Activated CD4-positive, CD25-positive, alpha-beta regulatory T cell treated with anti-CD3 and anti-CD28 coated beads, Interleukin-2, amount 50 U/mL, for 16 hours (primary cell): ENCODE measurements at places on chromosomes 1 and 21.

DNA sequence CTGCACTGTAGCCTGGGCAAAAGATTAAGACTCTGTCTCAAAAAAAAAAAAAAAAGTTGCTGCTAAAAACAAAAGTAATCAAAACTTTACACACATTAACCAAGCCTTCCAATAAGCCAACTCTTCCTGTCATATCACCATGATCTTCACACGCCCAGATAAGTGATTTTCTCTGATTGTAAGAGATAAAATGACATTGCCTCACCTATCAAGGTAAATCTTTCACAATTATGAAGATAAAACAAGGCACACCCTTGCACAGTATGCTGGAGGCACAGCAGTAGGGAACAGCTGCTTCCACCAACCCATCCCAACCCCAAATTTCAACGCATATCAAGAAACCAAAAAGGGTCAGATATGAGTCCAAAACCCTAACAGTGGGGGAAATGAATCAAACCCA, 8.8 kb upstream of the TIAM1 start:
- no peak for DNase-seq

- no peak for DNase-seq
Observed at GRCh38 chr1:203871114-203871880, 9.9 kb downstream of the SNRPE start.

DNA sequence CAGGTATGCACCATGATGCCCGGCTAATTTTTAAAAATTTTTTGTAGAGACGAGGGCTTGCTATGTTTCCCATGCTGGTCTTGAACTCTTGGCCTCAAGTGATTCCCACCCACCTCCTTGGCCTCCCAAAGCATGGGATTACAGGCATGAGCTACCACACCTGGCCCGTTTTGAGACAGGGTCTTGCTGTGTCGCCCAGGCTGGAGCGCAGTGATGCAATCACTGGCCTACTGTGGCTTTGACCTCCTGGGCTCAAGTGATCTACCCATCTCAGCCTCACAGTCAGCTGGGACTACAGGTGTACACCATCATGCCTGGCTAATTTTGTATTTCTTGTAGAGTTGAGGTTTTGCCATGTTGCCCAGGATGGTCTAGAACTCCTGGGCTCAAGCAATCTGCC, 7.5 kb upstream of the SH3D21 start:
- no peak for DNase-seq

- DNase-seq, result peak; percentile 42
Observed at GRCh38 chr1:178532392-178532791, 19.5 kb downstream of the TEX35 start.

GRCh38 chr1:53987880-53988279, 30.1 kb downstream of the LDLRAD1 start:
- DNase-seq, result no peak

- DNase-seq, result no peak
Observed at GRCh38 chr1:32870615-32871363, at the start of gene FNDC5. Gene FNDC5, minus strand, starts transcription at chr1:32870912.

GRCh38 chr1:46448109-46448911, 41.3 kb upstream of the DMBX1 start:
- DNase-seq, result no peak

GRCh38 chr1:85274969-85275453, 1.4 kb downstream of the BCL10 start:
- DNase-seq, result no peak

- DNase-seq, result no peak
Observed at GRCh38 chr21:42146821-42147220, 72.1 kb upstream of the ABCG1 start.

DNA sequence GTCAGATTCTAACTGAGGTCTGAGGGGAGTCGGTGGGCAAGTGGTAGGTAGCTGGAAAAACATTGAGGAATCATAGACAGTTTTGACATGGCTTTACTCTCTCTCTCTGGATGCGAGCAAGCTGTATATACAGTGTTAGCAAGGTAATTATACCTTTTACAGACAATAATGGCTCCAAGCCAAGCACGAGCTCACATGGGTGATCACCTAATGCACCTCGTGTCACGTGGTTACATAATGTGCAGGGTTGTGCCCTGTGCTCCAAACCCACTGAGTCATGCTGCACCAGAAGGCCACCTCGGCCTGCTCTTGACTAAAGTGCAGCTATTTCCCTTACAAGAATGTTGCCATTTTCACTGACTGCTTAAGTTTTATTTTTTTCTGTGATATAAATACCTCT, 7.6 kb upstream of the CLCA2 start:
- no peak for DNase-seq

- no peak for DNase-seq
Observed at GRCh38 chr1:223219846-223220610, 77.0 kb upstream of the TLR5 start.

- peak; percentile 65 for DNase-seq
Observed at GRCh38 chr21:44012474-44013379, 618 bp downstream of the TRAPPC10 start.

DNA sequence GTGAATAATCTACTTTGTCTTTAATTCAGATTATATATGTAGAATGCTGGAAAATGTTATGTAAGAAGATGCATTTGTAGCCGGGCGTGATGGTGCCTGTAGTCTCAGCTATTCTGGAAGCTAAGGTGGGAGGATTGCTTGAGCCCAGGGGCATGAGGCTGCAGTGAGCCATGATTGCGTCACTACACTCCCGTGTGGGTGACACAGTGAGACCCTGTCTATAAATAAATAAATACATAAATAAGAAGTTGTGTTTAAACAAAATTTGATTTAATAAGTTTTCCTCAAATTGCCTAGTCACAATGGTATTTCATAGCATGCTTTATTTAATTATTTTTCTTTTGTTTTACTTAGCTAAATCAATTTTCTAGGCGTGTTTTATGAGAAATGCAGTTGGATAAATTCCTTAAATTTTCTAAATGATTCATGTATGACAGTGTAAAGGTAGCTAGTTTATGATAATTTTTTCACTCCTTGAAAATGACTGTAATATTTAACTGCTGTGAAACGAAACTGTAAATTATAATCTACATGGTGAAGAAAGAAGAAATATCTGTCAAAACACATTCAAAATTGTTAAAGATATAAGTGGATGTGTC, 232.6 kb downstream of the SRGAP2C start:
- no peak for DNase-seq

DNA sequence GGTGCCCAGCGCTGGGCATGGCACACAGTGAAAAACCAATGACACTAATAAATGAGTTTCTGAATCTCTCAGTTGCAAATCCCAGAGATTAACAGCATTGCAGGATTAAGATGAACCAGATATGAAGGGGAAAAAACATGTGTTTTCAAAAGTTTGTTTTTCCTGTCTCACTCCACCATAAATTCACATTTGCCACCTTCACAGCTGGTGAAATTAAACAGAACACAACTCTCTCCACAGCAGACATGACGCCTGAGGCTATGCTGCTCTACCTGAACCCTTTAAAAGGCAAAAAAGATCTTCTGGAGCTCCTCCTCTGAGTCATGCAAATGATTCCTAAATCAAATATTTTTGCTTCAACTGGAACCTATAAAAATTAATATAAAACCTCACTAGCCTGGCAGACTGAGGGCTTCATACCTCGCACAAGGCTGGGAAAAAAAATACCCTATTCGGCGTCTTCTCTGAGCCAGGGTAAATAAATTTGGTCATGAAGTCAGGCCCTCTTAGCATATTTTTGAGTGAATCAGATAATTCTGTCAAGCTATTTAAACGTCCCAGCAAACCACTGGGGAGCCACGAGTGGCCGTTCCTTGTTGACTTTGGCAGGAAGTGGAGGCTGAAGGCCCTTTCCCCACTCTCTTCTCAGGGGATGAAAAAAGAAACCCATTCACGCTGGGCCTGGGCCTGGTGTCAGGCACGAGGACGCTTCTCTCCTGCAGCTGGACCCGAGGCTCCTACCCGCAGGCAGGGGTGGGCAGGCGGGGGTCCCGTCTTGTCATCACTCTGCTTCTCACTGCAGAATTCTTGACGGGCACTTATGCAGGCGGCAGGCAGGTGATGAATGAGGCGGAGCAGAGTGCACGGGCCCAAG, 53.0 kb downstream of the DMRTB1 start:
- DNase-seq, result no peak

- no peak for DNase-seq
Observed at GRCh38 chr1:116558140-116558549, 12.7 kb downstream of the CD58 start.

DNA sequence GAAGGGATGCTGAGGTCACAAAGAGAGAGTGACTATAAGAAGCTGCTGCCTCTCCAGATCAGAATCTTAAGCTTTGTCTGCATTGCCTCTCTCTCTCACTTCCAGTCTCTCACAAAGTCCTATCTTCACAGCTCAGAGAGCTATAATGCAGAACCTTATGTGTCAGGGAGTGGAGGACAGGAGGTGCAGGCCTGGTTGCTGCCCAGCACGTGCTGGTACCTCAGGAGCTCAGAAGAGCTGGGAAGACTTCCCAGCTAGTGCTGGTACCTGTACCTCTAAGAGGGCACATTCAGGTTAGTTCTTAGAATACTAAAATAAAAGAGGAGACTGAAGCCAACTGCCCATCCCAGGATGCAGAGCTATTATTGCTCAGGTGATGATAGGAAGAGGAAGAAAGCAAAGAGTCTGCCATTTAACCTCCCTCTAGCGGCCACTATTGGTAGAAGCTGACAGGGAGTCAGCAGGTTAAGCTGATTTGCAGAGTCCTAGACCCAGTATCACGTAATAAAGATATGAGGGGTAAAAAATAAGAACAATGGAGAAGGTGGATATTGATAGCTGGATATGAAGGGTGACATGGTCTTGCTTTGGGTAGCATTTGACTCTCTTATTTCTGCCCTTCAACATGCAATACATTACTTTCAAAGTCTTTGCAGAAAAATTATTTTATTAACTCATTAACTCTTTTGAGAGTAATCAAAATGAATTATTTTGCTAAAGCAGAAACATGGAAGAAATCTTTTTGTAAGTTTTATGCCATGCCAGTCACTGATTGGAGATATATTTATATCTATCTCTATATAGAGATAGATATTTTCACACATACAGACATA, 138.1 kb upstream of the HMCN1 start:
- DNase-seq, result peak; percentile 33

GRCh38 chr1:240342251-240342625, 250.6 kb downstream of the FMN2 start:
- no peak for DNase-seq

GRCh38 chr1:213070406-213070805, 19.4 kb downstream of the RPS6KC1 start:
- DNase-seq, result no peak

DNA sequence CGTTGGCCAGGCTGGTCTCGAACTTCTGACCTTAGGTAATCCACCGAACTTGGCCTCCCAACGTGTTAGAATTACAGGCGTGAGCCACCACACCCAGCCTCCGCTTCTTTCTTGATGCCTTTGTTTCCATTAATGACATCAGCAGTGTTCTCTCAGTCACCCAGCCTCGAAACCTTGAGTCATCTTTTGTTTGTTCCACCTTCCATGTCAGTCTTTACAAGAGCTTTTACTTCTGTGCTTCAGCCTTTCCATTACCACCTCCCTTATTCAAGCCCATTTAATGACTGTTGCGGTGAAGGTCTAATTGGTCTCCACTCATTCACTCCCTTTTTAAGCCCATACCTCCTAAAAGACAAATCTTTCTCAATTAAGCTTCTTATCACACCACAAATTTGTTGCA, 146.6 kb upstream of the ADGRL2 start:
- DNase-seq, result no peak
